ENCODE measurements at places on chromosomes 7 and 10.

GRCh38 chr10:114258274-114258840 is 19.3 kb downstream of the VWA2 start:
- DNase-seq, result no peak

GRCh38 chr10:91610444-91610843 is 22.4 kb downstream of the PPP1R3C start:
- DNase-seq, result no peak

DNA sequence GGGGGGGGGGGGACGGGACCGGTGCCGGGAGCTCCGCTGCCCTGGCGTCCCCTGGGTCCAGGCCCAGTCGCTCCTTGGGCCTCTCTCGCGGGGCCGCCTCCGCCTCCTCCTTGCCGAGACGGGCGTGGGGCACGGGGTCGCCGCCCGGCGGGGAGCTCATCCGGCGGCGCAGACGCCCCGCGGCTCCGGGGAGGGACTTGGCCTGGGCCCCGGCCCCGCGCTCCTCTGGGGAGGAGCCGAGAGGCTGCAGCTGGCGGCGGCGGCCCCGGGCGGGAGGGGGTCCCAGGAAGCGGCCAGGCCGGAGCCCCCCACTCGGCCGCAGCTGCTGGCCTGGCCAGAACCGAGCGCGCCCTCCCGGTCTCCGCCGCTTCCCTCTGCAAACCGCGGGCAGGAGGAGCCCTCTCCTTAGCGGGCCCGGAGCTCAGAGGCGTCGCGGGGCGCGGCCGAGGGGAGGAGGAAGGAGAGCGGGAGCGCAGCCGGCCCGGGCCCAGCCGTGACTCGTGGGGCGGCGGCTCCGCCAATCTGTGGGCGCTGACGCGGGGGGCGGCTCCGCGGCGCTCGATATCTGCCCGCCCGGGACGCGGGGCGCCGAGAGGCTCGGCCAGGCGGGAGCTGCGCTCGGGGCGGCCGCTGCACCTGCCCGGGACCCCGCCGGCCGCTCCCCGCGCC is at the start of gene FAM20C:
Gene FAM20C (plus strand): TSS at position 591 of the 669 bp plus-strand sequence. CDS start 629 bp downstream, outside the sequence.
- peak; percentile 97 for DNase-seq

DNA sequence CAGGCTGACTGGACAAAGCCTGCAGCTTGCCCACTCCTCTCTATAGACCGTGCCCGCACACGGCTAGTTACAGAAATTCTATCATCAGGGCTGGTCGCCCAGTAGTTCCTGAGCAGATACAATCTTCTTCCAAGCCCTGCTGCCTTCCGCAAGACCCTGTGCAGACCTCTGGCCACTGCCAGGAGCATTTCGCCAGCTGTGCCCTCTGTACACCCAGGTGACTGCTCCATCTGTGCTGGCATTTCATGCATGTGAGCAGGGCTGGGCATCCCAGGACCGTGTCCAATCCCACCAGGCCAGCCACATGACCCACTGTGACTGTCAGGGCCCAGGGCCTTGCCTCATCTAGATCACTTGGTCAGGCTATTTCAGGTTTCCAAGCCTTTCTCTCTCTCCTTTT is 36.9 kb downstream of the HSPA12A start:
- DNase-seq, result no peak
